ENCODE measurements at places on chromosomes 5 and 9. TPM values are rescaled to one million over a fixed set of nuclear protein-coding genes. Genes with fewer than 3 reads are reported as not detected.

The DEPDC1B gene
- 32.4 TPM for total RNA-seq

The SKP2 gene
- 52.9 TPM for total RNA-seq

The HTR4 gene
- 0.07 TPM for total RNA-seq

The PCA3 gene
- total RNA-seq = 2.2 TPM

The C9orf78 gene
- 31.8 TPM for total RNA-seq

The GHR gene
- total RNA-seq = 1.7 TPM
